ENCODE measurements at places on chromosomes 12 and 14. TPM values are rescaled to one million over a fixed set of nuclear protein-coding genes. Genes with fewer than 3 reads are reported as not detected.
A peak's percentile ranks its signal among the peaks of the same experiment; 100 is the strongest.

GRCh38 chr14:99527427-99528076 is 46.3 kb downstream of the CCNK start:
- H3K27me3 ChIP-seq: no peaks in the 10 kb centered on the region
- H3K36me3 ChIP-seq: no peaks in the 10 kb centered on the region
- no peak for DNase-seq
- H3K4me3 ChIP-seq: no peak overlapping the region
- H3K4me1 ChIP-seq: no peaks in the 10 kb centered on the region

GRCh38 chr12:65823513-65824375 is 539 bp upstream of the HMGA2 start:
- H3K27me3 ChIP-seq: peaks cover 41% of the 10 kb centered on the region
- peak overlapping the region; percentile 29 for H3K4me3 ChIP-seq
- no peaks in the 10 kb centered on the region for H3K36me3 ChIP-seq
- DNase-seq: peak; percentile 31
- peaks cover 9% of the 10 kb centered on the region for H3K4me1 ChIP-seq
- peak overlapping the region; percentile 58 for H3K27ac ChIP-seq

DNA sequence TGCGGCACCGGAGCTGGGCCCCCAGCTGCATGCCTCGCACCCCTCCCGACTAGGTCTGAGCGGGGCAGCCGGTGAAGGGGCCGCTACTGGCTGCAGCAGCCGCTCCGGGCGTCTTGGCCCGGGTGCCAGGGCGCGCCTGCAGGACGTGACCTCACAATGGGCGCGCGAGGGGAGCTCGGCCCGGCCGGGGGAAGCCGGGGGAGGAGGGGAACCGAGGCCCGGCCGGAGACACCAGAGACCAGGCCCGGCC is 353 bp downstream of the BAG5 start:
- no peaks in the 10 kb centered on the region for H3K36me3 ChIP-seq
- H3K27me3 ChIP-seq: no peaks in the 10 kb centered on the region
- peak overlapping the region; percentile 99 for H3K4me3 ChIP-seq
- H3K4me1 ChIP-seq: peaks cover 11% of the 10 kb centered on the region
- peak overlapping the region; percentile 93 for H3K27ac ChIP-seq
- no peak for DNase-seq

DNA sequence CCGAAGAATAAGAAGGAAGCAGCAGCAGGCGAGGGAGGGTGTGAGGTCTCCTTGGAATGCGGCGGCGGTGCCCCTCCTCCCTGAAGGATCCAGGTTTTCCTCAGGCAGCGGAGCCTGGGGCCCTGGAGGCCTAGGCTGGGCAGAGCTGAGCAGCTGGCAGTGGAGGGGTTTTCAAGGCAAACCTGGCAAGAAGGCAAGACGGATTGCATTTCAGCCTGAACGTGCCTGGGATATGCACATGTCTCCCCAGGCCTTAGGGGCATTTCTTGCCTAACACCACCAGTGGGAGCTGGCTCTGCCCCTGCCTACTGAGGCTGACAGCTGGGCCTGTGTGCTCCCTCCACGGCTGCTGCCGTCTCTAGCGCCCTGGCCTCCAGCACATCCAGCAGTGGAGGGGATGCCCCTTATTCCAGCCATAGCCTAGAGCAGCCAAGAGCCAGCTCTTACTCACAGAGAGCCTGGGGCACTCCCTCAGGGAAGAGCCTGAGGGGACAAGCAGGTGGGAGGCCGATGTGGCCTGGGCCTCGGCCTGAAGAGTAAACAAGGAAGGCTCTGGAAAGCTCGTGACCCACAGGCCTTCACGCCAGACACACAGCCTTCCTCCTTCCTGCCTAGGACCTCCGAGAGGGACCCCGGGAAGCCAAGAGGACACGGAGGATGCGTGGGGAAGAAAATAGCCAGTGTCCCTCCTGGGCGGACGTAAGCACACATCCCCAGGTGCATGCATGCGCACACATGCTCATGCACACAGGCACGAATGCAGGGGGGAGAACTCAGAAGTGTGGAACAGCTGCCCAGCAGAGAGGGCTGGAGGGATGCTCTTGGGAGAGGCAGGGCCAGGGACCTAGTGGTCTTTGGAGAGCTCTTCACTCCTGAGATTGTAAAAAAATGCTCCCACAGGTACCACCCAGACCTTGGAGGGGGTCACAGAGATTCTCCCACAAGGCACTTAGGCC is 23.0 kb upstream of the EIF2B2 start:
- DNase-seq: no peak
- no peak overlapping the region for H3K27ac ChIP-seq
- H3K4me1 ChIP-seq: no peaks in the 10 kb centered on the region
- H3K36me3 ChIP-seq: no peaks in the 10 kb centered on the region
- H3K27me3 ChIP-seq: no peaks in the 10 kb centered on the region
- no peak overlapping the region for H3K4me3 ChIP-seq

- peak; percentile 55 for DNase-seq
- no peak overlapping the region for H3K27ac ChIP-seq
- H3K4me3 ChIP-seq: no peak overlapping the region
- H3K27me3 ChIP-seq: no peaks in the 10 kb centered on the region
- no peaks in the 10 kb centered on the region for H3K4me1 ChIP-seq
Observed at GRCh38 chr12:6735448-6736191, 11.8 kb downstream of the COPS7A start.

- no peak for DNase-seq
- H3K27me3 ChIP-seq: no peaks in the 10 kb centered on the region
- no peaks in the 10 kb centered on the region for H3K4me1 ChIP-seq
- H3K36me3 ChIP-seq: no peaks in the 10 kb centered on the region
- H3K4me3 ChIP-seq: no peak overlapping the region
Observed at GRCh38 chr12:107515446-107515958, 170.1 kb upstream of the PWP1 start.

DNA sequence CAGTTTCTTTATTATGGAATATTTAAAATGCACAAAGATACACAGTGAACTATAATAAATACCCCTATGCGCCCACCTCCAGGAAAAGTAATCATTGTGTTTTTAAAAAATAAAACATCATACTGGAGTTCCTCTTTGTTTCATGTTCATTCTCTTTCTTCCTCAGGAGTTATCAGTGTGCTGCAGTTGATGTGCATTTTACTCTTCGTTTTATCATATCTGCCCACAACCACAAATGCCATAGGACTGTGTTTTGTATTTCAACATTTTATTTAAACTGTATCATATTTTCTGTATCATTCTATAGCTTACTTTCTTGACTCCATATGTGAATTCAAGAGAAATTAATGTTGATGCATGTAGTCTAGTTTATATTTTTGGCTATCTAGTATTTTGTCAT is 53.9 kb downstream of the TSHR start:
- no peak for DNase-seq
- no peak overlapping the region for H3K27ac ChIP-seq
- H3K27me3 ChIP-seq: no peaks in the 10 kb centered on the region

DNA sequence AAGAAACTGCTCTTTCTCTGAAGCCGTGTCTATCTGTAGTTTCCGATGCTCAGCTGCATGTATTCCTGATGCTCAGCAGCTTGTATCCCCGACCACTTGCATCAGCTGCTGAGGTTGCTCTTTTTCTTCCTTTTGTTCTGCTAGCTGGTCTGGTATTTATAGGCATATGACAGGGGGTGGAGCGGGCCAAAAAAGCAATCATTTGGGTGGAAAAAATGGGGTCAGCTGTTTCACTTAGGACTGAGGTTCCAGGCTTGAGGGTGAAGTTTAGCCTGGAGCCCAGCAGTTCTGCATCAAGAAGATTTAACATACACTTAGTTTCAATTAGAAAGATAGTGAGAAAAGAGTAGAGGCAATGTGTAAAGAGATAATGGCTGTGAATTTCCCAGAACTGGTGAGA is 23.6 kb upstream of the AMN1 start:
- no peaks in the 10 kb centered on the region for H3K36me3 ChIP-seq
- no peak overlapping the region for H3K27ac ChIP-seq
- H3K27me3 ChIP-seq: no peaks in the 10 kb centered on the region
- no peak overlapping the region for H3K4me3 ChIP-seq
- H3K4me1 ChIP-seq: no peaks in the 10 kb centered on the region

- no peak overlapping the region for H3K4me3 ChIP-seq
- H3K27me3 ChIP-seq: no peaks in the 10 kb centered on the region
- H3K4me1 ChIP-seq: no peaks in the 10 kb centered on the region
- H3K27ac ChIP-seq: no peak overlapping the region
- peak; percentile 71 for DNase-seq
Observed at GRCh38 chr12:116708826-116709756, 28.8 kb downstream of the SPRING1 start.

DNA sequence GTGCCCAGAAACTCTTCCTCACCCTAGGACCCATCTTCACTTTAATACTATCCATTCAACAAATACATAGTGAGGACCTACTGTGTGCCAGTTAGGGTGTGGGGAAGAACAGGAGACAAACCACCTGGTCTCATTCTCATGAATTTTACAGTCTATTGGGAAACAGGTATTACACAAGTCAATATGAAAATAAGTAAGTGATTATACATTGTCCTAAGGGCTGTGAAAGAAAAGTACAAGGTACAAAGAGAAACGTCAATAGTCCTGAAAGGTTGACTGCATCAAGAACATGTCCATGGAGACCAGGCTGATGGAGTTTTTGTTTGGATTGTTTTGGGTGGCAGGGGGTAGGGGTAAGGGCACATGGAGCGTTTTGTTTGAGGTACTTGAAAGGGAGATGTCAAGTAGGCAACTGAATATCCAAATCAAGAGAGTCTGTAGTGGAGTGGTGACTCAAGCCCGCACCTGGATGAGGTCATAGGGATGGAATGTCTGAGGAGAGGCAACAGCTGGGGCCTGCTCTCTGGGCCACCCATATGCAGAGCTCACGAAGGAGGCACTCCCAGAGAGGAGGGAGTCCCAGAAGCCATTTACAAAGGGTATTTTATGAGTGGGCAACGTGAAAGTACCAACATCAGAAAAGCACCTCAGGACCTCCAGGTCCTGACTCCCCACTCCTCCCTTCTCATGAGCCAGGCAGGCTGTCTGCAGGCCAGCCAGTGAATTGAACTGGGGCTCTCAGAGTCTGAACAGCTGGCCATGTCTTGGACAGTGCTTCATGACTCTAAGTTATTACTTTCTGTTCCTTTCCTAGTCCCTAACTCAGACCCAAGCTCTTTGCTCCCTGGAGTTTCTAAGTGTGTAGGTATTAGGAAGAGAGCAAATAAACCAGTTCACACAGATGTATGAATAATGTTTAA is 272.0 kb downstream of the ZFP36L1 start:
- no peaks in the 10 kb centered on the region for H3K36me3 ChIP-seq
- H3K27me3 ChIP-seq: no peaks in the 10 kb centered on the region
- DNase-seq: peak; percentile 80
- H3K4me3 ChIP-seq: no peak overlapping the region
- peaks cover 44% of the 10 kb centered on the region for H3K4me1 ChIP-seq
- H3K27ac ChIP-seq: peak overlapping the region; percentile 96

DNA sequence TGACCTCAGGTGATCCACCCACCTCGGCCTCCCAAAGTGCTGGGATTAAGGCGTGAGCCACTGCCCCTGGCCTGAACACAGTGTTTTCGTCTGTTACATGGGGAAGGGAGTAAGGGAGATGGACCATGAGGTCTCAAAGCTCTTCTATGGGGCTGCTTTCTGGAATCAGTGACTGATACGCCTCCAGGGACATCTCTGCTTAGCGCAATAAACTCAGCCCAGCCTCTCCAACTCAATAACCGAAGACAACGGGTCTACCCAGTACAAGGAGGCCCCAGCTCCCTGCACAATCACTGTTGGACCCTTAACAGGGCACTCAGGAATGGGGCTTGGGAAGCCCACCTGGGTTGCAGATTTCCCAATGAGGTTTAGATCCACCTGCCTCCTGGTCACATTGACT is 42.6 kb upstream of the CHGA start:
- peaks cover 35% of the 10 kb centered on the region for H3K4me1 ChIP-seq
- H3K27me3 ChIP-seq: no peaks in the 10 kb centered on the region
- H3K27ac ChIP-seq: no peak overlapping the region
- no peak for DNase-seq

DNA sequence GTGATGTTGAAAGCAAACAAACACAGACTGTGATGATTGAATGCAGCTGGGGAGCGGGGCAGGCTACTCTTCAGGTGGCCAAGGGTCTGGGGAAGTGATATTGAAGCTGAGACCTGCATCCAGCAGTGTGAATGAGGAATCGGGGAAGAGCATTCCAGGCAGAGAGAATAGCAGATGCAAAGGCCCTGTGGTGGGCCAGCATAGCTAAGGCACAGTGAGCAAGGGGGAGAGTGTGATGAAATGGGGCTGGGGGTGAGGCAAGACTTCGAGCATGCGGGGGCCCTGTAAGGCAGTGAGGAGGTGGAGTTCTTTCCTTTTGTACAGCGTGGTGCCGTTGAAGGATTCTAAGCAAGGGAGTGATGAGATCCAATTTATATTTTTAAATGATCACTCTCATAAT is 77.4 kb downstream of the KCNK13 start:
- H3K27me3 ChIP-seq: no peaks in the 10 kb centered on the region
- H3K27ac ChIP-seq: no peak overlapping the region
- no peak overlapping the region for H3K4me3 ChIP-seq

DNA sequence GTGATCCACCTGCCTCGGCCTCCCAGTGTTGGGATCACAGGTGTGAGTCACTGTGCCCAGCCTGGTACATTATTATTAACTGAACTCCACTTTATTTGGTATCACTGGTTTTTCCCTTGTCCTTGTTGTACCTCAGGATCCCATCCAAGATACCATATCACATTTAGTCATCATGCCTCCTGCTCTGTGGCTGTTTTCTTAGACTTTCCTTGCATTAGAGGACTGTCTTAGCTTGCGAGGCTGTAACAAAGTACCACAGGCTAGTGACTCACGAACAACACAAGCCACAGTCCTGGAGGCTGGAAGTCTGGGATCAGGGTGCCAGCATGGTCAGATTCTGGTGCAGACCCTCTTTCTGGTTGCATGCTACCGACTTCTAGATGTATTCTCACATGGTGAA is 12.2 kb downstream of the KLC1 start:
- no peaks in the 10 kb centered on the region for H3K27me3 ChIP-seq
- no peak overlapping the region for H3K27ac ChIP-seq
- H3K36me3 ChIP-seq: no peaks in the 10 kb centered on the region
- H3K4me1 ChIP-seq: no peaks in the 10 kb centered on the region
- H3K4me3 ChIP-seq: no peak overlapping the region

The DIO2 gene
- 1.3 TPM for total RNA-seq

The RPS26 gene
- 35.2 TPM for total RNA-seq

The SPTB gene
- 2.9 TPM for total RNA-seq

The PTCSC3 gene
- total RNA-seq: not detected

The SLC7A8 gene
- 11.5 TPM for total RNA-seq

The TNFAIP2 gene
- 7.0 TPM for total RNA-seq

All from pancreas (tissue), 10 donors.